ENCODE measurements at places on chromosomes 1 and 21.

DNA sequence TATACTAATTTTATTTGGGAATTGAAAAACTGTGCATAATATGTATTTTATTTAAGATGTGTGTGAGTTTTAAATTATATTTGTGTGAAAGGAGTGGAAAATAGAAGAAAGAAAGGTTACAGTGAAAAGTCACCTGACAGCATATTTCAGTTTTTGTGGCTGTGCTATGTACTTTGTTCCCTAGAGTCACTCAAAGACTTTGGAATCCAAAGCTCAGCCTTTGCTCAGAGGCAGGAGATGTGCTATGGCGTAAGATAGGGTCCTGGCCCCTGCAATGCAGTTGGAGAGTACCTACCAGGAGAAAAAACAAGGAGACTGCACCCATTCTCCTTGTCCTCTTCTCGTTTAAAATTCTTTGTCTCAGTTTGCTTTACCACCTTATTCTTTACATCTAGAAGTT lies 2.9 kb downstream of the CCDC30 start:
- H3K36me3 ChIP-seq = no peaks in the 10 kb centered on the region
- H3K4me1 ChIP-seq = no peaks in the 10 kb centered on the region
- H3K27ac ChIP-seq = no peak overlapping the region
- H3K27me3 ChIP-seq = no peaks in the 10 kb centered on the region

DNA sequence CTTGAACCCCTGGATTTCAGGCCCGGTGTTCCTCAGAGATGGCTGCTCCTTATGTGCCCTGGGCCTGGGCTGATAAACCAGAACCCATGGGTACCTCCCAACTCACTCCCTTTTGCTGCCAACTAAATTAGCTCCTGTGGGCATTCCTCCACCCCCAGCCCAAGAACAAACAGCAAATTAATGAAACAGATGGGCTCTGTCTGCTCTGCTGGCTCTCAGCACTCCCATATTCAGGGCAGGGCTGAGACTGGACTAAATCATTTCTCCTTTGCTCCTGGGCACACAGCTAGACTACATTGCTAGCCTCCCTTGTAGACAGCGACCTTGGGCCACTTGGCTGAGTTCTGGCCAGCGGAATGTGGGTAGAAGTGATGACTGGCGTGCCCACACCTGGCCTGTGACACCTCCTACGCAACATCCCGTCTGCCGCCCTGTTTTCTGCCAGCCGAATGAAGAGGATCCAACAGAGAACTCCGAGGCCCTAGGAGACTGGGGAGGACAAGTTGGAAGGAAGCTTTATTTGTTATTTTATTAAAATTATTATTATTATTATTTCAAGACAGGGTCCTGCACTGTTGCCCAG lies 101.9 kb upstream of the DISP3 start:
- peaks cover 6% of the 10 kb centered on the region for H3K27me3 ChIP-seq
- peaks cover 37% of the 10 kb centered on the region for H3K4me1 ChIP-seq
- H3K4me3 ChIP-seq = peak overlapping the region; percentile 55
- peaks cover 5% of the 10 kb centered on the region for H3K36me3 ChIP-seq
- no peak for DNase-seq
- peak overlapping the region; percentile 17 for H3K27ac ChIP-seq

DNA sequence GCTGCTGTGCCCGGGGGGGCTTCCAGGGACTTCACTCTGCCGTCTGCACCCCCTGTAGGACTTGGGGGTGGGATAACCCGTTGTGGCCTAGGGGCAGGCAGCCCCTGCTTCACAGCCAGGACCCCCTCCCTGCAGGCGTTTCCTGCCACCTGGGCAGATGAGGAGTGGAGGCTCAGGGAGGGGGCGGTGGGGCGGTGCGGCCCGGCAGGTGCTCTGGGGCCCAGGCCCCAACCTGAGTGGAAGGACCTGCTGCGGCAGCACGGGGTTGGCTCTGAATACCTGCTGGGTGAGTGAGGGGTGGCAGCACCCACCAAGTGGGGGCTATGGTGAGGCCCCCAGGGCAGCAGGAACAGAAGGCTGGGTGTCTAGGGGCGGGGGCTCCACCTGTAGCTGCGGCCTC lies 78.6 kb upstream of the TTC34 start:
- no peaks in the 10 kb centered on the region for H3K4me1 ChIP-seq
- no peaks in the 10 kb centered on the region for H3K36me3 ChIP-seq
- H3K27ac ChIP-seq = no peak overlapping the region
- no peak for DNase-seq

GRCh38 chr1:6426277-6426971 lies 1.8 kb downstream of the ESPN start:
- H3K4me1 ChIP-seq = peaks cover 9% of the 10 kb centered on the region
- H3K27me3 ChIP-seq = peaks cover 18% of the 10 kb centered on the region
- H3K4me3 ChIP-seq = no peak overlapping the region
- no peaks in the 10 kb centered on the region for H3K36me3 ChIP-seq
- no peak overlapping the region for H3K27ac ChIP-seq

- no peaks in the 10 kb centered on the region for H3K36me3 ChIP-seq
- H3K27me3 ChIP-seq = peaks cover 2% of the 10 kb centered on the region
- DNase-seq = no peak
- H3K27ac ChIP-seq = no peak overlapping the region
- no peak overlapping the region for H3K4me3 ChIP-seq
- H3K4me1 ChIP-seq = no peaks in the 10 kb centered on the region
Observed at GRCh38 chr1:80657044-80657643, 1143.6 kb upstream of the ADGRL2 start.

DNA sequence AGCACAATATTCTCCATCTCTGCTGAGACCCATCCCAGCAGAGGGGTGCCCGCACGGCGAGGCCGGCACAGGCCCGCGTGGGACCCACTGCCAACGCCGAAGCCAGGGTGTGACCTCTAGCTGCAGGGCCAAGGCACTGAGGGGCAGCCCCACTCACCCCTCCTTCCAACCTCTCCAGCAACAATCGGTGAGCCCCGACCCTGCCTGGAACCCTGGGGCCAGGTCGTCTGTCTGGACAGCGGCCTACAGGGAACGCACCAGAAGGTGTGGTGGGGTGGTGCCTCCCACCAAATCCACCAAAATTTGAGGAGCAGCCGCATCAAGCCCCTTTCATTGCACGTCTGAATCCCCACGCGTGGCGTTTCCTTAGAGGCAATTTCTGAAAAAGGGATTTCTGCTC lies 63.0 kb upstream of the ADARB1 start:
- peak; percentile 9 for DNase-seq
- H3K27ac ChIP-seq = no peak overlapping the region
- peaks cover 3% of the 10 kb centered on the region for H3K27me3 ChIP-seq
- H3K4me3 ChIP-seq = no peak overlapping the region

DNA sequence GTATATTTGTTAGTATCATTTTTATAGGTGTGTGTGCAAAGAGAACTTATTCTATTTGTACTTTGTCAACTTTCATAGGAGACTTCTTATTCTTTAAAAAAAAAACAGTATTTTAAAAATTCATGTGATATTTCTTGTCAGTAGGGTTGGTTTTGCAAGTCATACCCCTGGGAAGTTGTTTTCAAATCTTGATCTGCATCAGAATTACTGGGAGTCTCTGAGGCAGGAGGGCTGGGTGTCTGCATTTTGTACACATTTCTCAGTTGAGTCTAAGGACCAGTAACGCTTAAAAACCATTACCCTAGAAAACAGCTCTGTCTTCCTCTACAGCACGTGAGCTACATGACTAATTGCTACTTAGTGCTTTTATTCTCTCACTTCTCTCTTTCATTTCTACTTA lies 76.0 kb upstream of the CTTNBP2NL start:
- DNase-seq = no peak
- H3K4me1 ChIP-seq = peaks cover 19% of the 10 kb centered on the region
- H3K27me3 ChIP-seq = no peaks in the 10 kb centered on the region

GRCh38 chr1:19038732-19039131 lies 82.3 kb upstream of the IFFO2 start:
- no peak overlapping the region for H3K27ac ChIP-seq
- H3K4me1 ChIP-seq = no peaks in the 10 kb centered on the region
- H3K4me3 ChIP-seq = no peak overlapping the region
- H3K27me3 ChIP-seq = peaks cover 3% of the 10 kb centered on the region
- no peaks in the 10 kb centered on the region for H3K36me3 ChIP-seq

DNA sequence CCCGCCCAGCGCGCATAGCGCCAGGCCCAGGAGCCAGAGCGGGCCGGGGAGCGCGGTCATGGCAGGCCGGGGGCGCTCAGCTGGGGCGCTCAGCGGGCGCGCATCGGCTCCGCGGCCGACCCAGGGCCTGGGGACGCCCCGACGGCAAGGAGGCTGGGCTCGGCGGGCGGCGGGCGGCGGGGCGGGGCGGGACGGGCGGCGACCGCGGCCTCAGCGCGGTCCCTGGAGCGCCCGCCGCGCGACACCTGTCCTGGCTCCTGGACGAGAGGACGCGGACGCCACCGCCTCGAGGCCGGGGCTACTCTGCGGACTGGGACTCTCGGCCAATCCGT lies 273 bp downstream of the BMP8B start:
- H3K4me1 ChIP-seq = no peaks in the 10 kb centered on the region
- H3K36me3 ChIP-seq = no peaks in the 10 kb centered on the region
- H3K27ac ChIP-seq = no peak overlapping the region
- H3K27me3 ChIP-seq = peaks cover 20% of the 10 kb centered on the region
- no peak overlapping the region for H3K4me3 ChIP-seq

DNA sequence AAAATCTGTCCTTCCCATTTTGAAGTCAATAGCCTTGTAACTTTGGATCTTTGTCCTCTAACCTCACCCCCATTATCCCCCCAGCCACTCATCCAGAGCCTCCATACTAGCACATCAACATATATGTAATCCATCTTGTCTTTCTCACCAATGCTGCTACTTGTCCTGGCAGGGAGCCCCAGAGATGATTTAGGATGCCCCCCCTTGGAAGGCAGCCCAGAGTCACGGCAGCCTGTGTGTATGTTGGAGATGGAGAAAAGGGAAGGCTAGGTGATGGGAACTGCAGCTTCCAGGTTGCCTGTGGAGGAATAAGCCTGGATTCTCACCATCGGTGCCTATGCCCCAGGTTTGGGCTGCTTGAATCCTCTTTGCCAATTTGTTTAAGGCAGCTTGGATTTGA lies 51.7 kb upstream of the SCMH1 start:
- DNase-seq = no peak
- H3K27me3 ChIP-seq = peaks cover 10% of the 10 kb centered on the region
- no peak overlapping the region for H3K27ac ChIP-seq
- no peak overlapping the region for H3K4me3 ChIP-seq
- H3K4me1 ChIP-seq = peaks cover 28% of the 10 kb centered on the region
